ENCODE measurements at places on chromosomes 13 and 19. TPM values are rescaled to one million over a fixed set of nuclear protein-coding genes. Genes with fewer than 3 reads are reported as not detected.

The SHC2 gene
- total RNA-seq: 30.3 TPM

GRCh38 chr19:1873524-1874473, 10.4 kb upstream of the KLF16 start:
- DNase-seq: no peak

GRCh38 chr13:112643759-112644459, 45.9 kb upstream of the ATP11A start:
- DNase-seq: no peak

- no peak for DNase-seq
Measured at GRCh38 chr13:36885901-36886300, 34.1 kb downstream of the SMAD9 start.

- no peak for DNase-seq
Measured at GRCh38 chr13:43042410-43042921, 19.1 kb downstream of the DNAJC15 start.

DNA sequence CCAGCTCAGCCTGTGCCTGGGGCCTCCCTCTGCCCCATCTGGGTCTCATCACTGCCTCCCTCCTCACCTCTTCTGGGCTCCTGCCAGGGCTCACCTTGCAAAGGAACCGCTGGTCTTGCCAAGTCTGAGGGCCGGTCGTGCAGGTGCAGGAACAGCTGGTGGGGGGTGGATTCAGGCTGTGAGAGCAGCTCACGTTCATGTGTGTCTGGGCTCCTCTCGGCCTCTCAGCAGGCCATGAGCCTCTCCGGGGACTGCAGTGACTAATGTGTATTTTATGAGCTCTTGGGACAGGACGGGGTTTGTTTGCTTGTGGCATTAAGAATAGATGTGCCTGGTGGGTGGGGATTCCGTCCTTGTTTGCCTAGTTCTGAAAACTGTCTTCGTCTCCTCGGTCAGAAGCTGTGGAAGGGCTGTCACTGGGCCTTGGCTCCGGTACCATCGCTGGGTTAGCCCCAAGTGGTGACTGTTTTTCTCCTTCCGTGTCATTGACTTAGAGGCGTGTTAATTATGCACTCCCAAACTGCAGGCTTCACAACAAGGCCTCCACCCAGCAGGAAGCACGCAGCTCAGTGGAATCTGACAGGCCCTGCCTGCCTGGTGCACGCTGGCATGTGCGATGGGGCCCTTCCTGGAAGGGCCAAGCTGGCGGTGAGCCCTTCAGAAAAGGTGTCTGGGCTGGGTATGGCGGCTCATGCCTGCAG, 77.6 kb downstream of the KDM4B start:
- peak; percentile 74 for DNase-seq

- DNase-seq: no peak
Measured at GRCh38 chr19:18839465-18840287, 7.9 kb downstream of the UPF1 start.
